Suppressor macrophage (primary cell): ENCODE measurements at places on chromosomes 11 and 22.

- no peak for DNase-seq
Measured at GRCh38 chr11:9562716-9563115, 10.8 kb upstream of the WEE1 start.

- no peak for DNase-seq
Measured at GRCh38 chr11:1660111-1660867, 30.7 kb downstream of the KRTAP5-5 start.

DNA sequence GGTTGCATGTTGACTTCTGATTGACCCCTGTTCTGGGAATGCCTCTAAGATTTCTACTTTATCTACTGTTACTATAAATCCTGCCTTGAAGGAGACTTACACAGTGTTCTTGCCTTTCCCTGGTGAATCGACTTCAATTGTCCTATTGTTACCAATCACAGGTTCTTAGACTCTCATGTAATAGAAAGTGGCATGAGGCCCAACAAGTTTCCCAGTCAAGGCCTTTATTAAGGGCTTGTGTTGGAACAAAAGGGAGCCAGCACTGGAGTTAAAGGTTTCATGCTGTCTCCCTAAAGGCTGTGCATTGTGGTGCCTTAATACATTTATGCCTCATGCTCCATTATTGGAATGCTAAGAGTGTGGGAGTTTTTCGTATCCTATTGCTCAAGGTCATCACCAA lies 23.3 kb downstream of the MS4A2 start:
- no peak for DNase-seq

DNA sequence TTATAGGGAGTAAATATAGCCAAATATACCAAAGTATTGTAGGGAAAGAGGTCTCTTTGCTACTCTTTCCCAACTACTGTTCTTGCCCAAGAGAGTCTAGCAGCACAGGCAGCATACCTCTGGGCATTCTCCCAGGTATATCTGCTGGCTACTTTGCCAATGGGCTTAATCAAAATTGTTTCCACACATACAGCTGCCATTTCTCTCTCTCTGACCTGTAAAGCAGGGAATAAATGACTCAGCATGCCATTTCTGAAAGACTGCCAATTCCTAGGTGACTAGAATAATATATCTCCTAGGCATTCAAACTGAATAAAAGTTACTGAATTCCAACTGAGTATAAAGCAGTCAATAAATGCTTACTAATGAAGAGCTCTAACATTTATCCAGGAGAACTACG lies 44.6 kb downstream of the RDX start:
- no peak for DNase-seq

- no peak for DNase-seq
Measured at GRCh38 chr11:15374418-15374817, 259.7 kb downstream of the INSC start.

- DNase-seq = no peak
Measured at GRCh38 chr11:77201991-77202841, 74.2 kb downstream of the MYO7A start.

- DNase-seq = peak; percentile 75
Measured at GRCh38 chr11:122655527-122656072, at the start of gene UBASH3B. Gene UBASH3B, plus strand, starts transcription at chr11:122655722. Its CDS starts 328 bp downstream, at chr11:122656050.

- peak; percentile 49 for DNase-seq
Measured at GRCh38 chr22:22408731-22409696, 99.5 kb downstream of the ZNF280B start.

DNA sequence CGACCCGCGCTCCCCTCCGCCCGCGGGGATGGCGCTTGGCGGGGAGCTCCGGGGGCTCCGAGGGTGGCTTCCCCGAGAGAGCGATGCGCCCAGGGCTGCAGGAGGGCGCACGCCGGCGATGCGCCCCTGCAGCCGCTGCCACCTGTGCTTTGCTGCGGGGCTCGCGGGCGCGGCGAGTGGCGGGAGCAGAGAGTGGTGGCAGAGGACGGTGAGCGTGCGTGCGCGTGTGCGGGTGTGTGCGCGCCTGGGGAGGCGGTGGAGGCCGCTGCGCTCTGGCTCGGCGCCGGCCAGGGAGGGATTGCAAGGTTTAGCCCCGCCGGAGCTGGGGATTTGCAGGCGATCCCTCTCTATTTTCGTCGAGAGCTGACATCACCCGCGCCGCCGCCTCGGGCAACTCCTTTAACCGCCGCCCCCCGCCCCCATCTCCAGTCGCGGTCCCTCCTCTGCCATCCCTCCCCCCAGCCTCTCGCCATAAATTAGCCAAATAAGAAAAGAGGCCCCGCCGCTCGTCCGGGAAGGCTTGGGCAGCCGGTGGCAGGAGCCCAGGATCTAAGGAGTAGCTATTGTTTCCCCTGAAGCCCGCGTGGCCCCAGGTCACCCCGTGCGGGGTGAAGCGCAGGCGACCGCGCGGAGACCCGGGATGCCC lies at the start of gene SLC1A2:
Gene SLC1A2 (minus strand): TSS at position 375 of the 646 bp plus-strand sequence. CDS start 592 bp downstream, outside the sequence.
- DNase-seq = no peak

GRCh38 chr11:4491878-4492606 lies 9.6 kb downstream of the OR52K1 start:
- DNase-seq = no peak

GRCh38 chr11:61880454-61880853 lies 10.9 kb downstream of the FADS3 start:
- no peak for DNase-seq

GRCh38 chr11:117704395-117705100 lies 92.5 kb downstream of the DSCAML1 start:
- no peak for DNase-seq

GRCh38 chr11:117696540-117696939 lies 100.5 kb downstream of the DSCAML1 start:
- no peak for DNase-seq

- no peak for DNase-seq
Measured at GRCh38 chr22:19986011-19986409, 30.6 kb downstream of the ARVCF start.

DNA sequence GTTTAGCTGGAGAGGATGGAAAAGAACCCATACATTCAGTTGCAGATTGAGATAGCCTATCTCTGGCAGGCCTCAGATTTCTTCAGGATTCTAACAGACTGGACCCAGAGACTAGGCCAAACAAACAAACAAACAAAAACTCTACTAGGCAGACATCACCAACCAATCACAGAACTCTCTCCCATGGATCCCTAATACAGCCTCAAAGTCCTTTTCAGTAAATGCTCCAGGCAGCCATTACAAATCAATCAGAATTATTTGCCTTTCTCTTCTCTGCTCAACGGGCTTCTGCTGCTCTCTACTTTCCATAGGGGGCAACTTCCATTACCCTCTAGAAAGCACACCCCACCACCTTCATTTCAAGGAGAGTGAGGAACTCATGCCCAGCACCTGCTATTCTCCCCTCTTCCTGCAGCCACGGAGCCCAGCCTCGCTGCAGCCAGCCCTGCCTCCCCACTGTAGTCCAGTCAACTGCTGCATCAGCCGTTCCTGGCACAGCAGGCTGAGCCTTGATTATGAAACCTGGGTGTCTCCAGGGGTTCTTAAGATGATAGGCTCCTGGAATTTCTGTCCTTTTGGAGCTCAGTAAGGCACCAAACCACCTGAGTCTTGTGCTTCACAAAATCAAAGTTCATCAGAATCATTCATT lies 19.0 kb upstream of the SMIM35 start:
- no peak for DNase-seq

DNA sequence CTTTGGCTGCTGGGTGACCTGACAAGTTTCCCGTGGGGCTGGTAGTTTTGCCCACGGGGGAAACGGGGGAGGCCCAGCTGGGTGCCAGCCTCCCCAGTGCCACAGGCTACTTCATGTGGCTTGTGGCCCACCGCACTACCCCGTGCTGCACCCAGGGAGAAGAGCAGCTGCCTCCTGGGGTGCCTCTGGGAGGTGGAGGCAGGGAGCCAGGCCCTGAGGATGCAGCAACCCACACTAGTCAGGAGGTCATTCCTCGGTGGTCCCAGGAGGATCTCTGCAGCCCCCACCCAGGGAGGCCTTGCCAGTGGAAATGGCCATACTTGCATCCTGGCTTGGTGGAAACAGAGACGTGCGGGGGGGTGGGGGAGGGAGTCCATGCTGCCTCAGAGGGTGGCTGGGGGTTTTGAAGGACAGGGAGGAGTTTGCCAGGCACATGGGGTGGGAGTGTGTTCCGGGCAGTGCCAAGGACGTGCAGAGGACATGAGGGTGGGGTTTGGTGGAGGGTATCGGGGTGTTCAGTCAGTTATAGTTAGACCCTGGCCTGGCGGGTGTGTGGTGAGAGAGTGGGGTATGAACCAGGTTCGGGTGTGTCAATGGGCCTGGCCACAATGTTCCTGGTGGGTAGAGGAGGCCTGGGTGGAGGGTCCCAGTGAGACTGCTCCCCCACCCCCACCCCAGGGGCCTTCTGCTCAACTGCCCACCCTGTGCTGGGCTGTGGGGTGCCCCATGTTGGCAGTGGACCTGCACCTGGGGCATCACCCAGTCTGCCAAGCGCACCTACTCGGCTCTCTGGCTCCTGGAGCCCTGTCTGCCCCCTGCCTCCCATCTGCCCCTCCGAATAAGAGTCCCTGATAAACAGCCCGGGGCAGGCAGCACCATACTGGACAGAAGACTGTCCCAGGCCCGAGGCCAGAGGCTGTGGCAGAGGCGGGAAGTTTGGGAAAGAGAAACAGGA lies 3.8 kb downstream of the PIM3 start:
- DNase-seq = no peak

DNA sequence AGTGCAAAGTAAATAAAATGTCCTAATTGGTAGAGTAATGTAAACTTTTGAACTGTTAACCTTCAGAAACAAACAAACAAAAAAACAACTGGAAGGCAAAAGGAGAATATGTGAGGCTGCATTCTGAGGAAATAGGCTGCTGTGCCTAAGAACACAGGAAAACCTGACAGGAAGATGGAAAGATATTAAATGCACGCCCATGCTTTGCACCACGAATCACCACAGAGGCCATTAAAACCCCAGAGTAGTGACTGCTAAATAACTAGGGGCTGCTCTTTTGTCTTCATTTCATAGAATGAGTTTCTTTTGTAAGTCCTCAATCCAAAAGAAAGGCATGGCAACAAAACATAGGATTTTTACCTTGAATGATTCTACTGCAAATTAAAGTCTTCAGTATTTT lies 436.0 kb downstream of the RAB38 start:
- DNase-seq = no peak

- no peak for DNase-seq
Measured at GRCh38 chr22:45531441-45532234, 29.0 kb downstream of the FBLN1 start.

DNA sequence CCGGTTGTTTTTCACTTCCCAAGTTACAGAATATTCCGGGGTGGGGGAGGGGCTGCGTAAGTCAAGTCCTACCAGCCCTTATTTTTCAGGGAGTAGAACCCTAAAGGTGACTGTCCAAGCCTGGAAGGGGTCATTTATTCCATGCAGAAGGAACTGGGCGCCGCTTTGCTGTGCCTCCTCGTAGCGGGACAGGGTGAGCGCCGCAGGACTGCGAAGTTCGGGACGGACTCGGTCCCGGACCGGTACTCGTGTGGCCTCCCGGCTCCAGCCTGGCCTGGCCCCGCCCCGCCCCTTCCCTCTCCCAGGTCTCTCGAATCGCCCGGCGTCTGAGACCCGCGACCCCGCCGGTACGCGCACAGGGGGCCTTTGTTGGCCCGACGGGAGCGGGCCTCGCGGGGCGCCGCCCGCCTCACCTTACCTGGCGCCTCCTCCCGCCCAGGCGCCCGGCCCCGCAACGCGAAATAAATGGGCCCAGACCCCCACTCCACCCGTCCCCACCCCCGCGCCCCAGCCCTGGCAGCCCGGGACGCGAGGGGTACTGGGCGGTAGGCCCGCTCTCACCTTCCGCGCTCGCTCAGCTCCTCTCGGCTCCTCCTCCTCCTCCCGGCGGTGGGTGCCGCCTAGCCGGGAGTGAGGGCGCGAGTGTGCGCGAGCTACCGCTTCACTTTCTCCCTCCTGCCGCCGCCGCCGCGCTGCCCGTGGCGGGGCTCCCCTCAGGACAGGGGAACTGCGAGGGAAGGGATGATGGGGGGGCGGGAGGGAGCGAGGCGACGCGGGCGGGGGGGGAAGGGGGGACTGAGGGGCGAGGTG lies 698 bp downstream of the PAK1 start:
- peak; percentile 53 for DNase-seq

DNA sequence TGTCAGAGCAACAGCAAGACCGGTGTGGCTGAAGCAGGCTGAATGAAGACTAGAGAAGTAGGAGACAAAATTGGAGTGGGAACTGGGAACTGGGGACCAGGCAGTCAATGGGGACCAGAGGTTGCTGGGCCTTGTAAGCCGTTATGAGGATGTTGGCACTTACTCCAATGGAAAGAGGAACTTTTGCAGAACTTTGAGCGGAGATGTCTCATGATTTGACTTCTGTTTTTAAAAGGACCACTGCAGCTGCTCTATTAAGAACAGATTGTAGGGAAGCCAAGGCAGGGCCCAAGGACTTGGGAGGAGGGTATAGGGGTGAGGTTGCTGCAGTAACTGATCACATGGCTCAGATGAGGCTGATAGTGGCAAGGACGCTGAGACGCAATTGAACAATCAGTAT lies 34.2 kb downstream of the IL18 start:
- peak; percentile 93 for DNase-seq

DNA sequence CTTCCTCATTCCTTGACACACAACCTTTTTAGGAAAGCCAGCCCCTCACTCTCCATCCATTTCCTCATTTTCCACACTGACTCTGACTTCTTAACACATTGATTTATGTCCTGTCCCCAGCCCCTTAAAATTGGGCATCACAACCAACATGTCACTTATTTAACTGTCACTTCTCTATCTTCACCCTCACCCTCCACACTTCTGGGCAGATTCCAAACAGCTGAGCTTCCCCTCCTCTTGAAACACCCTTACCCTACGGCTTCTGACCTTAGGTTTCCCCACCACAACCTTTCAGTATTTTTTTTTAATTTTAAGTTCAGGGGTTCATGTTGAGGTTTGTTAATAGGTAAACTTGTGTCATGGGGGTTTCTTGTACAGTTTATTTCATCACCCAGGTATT lies 696.3 kb downstream of the DLG2 start:
- DNase-seq = no peak

DNA sequence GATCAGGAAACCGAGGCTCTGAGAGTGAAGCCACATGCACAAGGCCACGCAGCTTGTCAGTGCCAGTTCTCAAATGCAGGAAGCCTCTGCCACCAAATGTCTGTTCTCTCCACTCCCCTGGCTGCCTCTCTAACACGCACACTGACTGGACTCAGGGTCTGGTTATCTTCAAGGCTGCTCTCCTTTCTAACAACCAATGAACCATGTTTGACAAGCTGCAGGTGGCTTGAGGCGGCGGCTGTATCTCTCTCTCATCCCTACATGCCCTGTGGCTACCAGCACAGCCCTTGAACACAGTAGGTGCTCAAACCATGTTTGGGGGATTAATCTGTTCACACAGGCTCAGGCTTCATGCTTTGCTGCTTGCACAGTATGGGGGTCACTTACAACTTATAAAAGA lies 23.7 kb downstream of the MFNG start:
- no peak for DNase-seq
